ENCODE measurements at places on chromosomes 16 and 17. TPM values are rescaled to one million over a fixed set of nuclear protein-coding genes. Genes with fewer than 3 reads are reported as not detected.

GRCh38 chr16:8581831-8582580 lies 8.3 kb downstream of the TMEM114 start:
- DNase-seq, result peak; percentile 28

DNA sequence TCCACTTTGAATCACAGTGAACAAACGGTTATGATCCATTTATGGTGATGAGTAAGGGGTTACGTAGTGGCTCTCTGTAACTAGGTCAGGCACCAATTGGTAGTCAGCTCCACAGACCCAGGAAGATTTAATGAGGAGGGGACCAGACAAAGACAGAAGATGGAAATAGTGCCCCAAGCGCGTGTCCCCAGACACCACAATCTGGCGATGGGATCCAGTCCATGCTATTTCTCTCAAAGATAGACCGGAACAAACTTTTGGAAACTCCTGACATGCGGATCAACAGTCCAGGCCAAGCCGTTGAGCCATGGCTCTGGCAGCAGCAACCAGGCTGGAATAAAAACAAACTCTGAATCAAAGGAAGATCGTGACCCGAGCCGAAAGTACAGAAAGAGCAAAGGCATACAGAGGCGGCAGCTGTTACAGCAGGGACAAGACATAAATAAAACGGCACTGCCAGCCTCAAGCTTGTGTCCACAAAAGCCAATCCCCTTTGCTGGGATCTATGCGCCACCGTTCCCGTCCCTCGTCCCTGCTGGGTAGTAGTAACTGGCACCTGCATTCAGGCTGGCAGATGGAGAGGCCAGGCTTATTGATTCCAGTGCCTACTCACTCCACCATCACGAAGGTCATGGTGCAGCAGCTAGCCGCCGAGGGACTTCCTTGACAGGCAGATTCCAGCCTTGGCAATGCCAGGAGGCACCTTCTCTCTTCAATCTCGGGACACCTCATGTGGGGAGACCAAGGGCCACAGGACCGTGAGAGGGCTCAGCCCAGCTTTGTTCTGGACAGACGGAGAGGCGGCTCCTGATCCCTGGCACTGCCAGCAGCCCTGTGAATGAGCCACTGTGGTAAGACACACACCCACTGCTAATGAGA lies 50.2 kb downstream of the CDH11 start:
- DNase-seq, result peak; percentile 89

- DNase-seq, result no peak
These were observed 480.4 kb downstream of the CDH8 start for GRCh38 chr16:61555718-61556441.

Gene HOXB1
- not detected for total RNA-seq

DNA sequence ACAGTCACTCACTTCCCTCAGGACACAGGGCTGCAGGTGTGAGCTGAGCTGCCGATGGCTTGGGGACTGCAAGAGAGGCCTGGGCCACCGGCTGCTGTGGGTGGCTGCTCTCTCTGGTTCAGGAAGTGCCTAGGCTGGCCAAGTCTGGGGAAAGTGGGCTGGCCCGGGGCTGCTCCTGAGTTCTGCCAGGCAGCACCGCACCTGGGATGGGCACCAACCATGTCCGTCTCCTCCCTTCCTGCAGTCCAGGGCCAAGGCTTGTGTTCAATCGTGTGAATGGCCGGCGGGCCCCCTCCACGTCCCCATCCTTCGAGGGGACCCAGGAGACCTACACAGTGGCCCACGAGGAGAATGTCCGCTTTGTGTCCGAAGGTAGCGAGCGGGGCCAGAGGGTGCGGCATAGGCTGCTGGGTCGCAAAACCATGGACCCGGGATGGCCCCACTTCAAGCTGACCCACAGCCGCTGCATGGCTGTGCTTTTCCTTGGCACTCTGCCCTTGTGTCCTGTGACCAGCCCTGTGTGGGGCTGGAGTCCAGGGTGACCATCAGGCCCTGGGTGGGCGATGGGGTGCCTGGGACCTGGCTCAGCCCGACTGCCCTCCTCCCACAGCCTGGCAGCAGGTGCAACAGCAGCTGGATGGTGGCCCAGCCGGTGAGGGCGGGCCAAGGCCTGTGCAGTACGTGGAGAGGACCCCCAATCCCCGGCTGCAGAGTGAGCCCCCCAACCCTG lies 1.8 kb upstream of the WDR90 start:
- DNase-seq, result peak; percentile 59

DNA sequence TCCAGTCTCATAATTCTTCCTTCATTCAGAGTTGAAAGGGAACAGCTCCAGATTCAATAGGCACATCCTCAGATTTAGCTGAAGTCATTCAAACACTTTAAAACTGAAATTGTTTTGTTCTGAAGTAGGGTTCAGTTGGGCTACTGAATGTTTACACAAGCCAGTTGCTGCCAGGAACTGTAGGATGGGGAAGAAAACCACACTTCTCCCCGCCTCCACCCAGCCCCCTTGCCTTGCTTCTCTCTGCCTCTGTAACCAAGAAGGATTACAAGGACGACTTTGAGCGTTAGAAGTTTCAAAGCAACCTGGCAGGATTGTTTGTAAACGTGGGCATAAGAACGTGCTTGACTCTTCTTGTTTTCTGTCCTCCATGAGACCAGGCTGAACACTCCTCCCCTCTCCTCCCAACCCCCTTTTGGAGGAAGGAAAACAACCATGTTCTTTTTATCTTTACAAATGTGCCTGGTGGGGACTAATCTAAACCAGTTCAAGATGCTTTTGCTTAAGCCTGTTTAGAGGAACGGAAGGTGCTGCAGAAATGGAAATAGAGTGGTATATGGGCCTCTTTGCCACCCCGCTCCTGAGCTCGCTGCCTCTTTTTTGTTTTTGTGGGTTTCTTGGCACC lies 287.9 kb downstream of the FTO start:
- peak; percentile 26 for DNase-seq

GRCh38 chr16:77551357-77551756 lies 116.5 kb upstream of the ADAMTS18 start:
- DNase-seq, result peak; percentile 34

GRCh38 chr17:62791767-62792446 lies 16.2 kb downstream of the MARCHF10 start:
- peak; percentile 83 for DNase-seq

Gene KCNH6
- total RNA-seq, result not detected

Measured in myocyte (in vitro differentiated cells).